Stimulated activated CD8-positive, alpha-beta memory T cell treated with anti-CD3 and anti-CD28 coated beads, Interleukin-7, amount 100 ng/mL, for 4 hours (primary cell): ENCODE measurements at places on chromosomes 16 and 17.

DNA sequence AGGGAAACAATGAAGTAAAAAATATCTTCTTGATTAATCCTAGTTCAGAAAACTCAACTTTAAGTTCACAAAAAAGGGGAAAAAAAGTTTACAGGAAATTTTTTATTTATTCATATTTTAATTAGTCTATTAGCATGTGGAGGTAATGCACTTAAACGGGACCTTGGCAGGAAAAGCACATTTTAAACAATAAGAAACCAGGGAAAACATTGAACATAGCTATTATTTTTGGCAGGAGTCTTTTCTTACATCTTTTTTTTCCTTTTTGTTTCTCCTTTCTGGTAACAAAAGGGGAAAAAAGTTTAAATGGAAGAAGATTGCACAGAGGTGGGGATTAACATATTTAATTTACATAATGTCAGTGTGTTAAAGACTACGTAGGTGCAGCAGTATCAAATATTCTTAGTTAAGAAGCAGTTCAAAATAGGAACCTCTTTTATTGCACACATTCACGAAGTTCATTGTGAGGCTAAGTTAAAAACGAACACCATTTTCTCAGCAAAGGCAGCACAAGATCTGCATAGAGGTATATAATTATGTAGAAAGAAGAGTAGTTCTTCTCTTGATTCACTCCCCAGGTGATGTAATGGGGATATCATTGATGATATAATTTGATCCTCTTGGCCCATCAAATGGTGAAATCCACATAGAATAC is 940.5 kb downstream of the CDH11 start:
- DNase-seq = no peak

DNA sequence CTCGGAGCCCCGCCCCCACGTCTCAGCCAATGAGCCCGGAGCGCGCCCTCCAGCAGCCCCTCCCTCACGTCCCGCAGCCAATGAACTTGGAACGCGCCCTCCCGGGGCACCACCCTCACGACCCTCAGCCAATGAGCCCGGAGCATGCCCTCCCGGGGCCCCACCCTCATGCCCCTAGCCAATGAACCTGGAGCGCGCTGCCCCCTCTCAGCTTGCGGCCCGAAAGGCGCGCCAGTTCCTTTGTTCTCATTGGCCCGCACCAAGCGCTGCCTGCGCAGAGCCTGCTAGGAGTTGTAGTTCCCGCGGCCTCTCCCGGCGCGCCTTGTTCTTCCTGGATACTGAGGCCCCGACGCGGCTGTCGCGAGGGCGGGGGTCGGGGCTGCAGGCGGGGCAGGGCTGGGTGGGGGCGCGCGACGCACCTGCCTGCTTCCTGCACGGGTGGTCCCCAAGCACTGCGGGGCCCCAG is at the start of gene LRRC45:
TSS of gene LRRC45 (plus strand) at position 325 of the 466 bp plus-strand sequence. CDS start 339 bp downstream, outside the sequence.
- peak; percentile 100 for DNase-seq

- DNase-seq = no peak
These were observed 25.6 kb upstream of the MRPS23 start for GRCh38 chr17:57875290-57876022.

DNA sequence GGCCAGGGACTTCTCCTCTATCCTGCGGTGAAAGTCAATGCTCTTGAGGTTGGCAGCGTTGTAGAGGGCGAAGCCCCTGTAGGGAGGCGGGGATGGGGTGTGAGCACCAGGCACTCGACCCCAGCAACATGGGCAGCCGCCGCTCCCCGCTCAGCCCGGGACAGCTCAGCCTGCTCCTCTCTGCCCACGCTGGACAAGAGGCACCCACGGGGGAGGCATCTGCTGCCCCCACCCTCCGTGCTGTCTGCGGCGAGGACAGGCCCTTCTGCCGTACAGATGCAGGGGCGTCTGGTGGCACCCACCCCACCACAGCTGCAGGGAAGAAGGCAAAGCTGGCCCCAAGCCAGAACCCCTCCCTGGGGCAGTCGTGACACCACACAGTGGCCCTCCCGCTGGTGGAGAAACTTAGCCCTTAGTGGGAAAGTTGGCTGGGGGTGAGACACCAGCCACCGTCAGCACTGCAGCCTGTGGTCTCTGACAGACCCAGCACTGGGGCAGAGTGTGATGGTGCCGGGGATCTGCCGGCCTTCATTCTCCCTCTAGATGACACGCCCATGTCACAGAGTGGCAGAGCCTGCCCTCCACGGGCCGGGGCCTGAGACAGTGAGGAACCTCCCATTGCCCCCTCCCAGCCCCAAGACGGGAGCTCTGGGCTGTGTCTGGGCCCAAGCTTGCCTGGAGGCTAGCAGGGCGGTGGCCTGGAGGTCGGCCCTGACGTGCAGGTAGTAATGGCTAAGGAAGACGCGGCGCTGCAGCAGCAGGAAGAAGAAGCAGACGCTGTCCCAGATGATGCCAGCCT is 19.5 kb downstream of the CTU2 start:
- no peak for DNase-seq

GRCh38 chr17:47224966-47225365 is 15.8 kb downstream of the MYL4 start:
- no peak for DNase-seq

DNA sequence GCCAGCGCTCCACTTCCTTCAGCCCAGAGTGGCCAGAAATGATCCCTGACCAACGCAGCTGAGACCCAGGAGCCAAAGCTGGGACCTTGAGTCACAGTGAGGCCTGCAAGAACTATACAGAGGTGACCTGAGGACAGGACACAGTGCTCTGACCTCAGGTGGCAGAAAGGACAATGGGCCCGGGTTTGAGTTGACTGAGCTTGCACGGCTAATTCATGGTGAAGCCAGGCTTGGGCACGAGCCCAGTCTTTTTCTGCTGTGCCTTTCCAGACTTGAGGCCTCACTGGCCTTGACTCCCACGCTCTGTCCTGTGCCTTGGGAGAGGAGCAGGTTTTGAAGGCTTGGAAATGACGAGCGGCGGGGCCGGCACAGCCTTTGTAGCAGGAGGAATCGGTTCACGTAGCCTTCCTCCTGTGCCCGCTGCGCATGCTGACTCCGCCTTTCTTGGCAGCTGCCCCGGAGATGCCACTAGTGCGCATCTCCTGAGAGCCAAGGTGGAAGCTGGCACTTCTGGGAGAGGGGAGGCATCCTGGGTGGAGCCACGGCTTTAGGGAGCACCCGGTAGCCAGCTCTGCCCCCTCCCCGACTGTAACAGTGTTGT is 34.9 kb downstream of the NDEL1 start:
- no peak for DNase-seq

DNA sequence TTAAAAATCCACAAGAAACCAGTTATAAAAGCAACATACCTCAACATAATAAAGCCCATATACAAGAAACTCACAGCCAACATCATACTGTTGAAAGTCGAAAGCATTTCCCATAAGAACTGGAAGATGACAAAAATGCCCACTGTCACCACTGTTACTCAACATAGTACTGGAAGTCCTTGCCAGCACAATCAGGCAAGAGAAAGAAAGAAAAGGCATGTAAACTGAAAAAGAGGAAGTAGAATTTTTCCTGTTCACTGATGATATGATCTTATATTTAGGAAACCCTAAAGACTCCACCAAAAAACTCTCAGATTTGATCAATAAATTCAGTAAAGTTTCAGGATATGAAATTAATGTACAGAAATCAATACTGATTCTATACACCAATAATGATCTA is 45.1 kb downstream of the AHSP start:
- DNase-seq = no peak

DNA sequence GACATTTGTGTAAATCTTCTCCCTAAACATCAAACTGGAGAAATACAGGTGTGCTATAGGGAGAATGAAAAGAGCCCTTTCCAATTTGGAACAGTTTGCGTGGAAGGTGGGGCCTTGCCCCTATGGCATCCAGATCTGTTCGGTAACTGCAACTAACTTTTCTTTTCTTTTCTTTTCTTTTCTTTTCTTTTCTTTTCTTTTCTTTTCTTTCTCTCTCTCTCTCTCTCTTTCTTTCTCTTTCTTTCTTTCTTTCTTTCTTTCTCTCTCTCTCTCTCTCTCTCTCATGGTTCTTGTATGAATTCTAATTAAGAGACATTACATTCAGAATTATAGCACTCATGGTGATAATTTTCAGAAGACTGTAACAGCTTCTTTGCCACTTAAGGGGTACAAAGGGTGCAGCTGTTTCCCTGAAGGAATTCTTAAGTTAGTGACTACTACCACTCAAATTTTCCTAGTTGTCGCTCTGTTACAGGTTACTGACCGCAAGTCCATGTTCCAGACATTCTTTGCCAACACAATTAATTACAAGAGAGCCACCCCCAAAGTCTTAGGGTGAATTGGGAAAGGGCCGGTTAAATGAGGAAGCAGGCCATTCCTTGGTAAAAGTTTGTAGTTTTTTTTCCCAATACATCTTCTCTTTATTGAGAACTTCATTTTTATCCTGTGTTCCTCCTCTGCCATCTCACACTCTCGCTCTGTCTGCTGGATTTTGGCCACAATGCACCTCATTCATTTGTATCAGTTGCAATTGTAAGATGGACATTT is 69.8 kb downstream of the KSR1 start:
- DNase-seq = no peak

GRCh38 chr16:71837150-71837549 is 8.6 kb upstream of the ATXN1L start:
- DNase-seq = no peak

GRCh38 chr16:17817260-17817659 is 346.5 kb upstream of the XYLT1 start:
- no peak for DNase-seq

GRCh38 chr17:40553694-40554534 is 11.4 kb downstream of the CCR7 start:
- DNase-seq = no peak

DNA sequence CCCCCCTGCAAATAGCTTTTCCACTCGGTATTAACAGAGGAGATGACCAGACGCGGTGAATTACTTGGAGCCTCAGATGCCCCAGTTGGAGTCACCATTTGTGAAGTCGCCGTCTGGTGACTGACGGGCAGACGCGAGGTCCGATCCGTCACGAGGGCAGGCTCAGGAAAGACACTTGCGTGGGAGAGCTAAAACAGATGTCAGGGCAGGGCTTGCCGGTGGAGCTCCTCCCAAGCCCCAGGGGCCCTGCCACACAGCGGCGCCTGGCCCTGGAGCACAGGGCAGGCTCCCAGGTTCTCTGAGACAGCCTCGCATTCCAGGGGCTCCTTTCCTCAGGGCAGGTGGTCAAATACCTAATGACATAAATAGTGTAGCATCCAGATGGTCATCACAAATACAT is 348.3 kb downstream of the C16orf95 start:
- no peak for DNase-seq

DNA sequence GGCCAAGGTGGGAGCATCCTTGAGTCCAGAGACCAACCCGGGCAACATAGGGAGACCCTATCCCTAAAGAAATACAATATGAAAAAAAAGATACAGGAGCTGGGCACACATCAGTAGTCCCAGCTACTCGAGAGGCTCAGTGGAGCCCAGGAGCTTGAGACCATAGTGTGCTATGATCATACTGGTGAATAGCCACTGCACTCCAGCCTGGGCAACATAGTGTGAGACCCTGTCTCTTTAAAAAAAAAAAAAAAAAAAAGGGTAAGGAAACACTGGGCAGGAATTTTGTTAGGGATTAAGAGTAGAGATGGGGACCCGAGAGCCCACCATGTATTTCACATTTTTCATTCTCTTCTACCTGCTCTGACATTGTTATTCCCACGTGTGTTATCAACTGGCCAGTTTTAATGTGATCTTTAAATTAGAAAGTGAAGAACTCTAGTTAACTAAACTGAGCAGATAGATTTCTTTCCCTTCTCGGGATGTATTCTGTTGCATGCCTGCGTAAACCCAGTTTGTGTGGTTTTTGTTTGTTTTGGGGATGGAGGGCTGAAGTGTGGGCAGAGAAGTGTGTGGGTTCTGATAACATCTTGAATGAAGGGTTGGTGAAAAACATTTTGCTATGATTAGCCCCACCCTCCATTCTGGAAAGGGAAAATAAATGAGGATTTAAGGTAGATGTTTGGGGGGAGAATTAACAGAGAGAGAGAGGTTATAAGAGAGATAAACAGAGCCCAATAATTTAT is 17.2 kb upstream of the SNTB2 start:
- no peak for DNase-seq

GRCh38 chr17:65183736-65184135 is 46.6 kb downstream of the RGS9 start:
- DNase-seq = no peak

GRCh38 chr17:76252040-76252954 is 12.0 kb upstream of the RNF157 start:
- DNase-seq = no peak

DNA sequence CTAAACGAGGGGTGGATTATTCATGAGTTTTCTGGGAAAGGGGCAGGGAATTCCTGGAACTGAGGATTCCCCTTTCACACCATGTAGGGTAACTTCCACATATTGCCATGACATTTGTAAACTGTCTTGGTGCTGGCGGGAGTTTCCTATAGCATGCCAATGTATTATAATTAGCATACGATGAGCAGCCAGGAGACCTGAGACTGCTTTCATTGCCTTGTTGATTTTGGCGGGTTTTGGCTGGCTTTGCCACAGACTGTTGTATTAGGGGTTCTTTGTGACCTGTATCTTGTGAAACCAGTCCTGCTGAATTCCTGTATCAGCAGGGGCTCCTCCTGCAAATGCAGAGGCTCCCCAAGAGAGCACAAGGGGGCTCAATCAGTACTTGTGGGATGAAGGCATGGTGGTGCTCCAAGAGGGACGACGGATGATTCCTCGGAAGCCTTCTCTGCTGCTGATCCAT is 104.4 kb upstream of the CACNG5 start:
- no peak for DNase-seq

DNA sequence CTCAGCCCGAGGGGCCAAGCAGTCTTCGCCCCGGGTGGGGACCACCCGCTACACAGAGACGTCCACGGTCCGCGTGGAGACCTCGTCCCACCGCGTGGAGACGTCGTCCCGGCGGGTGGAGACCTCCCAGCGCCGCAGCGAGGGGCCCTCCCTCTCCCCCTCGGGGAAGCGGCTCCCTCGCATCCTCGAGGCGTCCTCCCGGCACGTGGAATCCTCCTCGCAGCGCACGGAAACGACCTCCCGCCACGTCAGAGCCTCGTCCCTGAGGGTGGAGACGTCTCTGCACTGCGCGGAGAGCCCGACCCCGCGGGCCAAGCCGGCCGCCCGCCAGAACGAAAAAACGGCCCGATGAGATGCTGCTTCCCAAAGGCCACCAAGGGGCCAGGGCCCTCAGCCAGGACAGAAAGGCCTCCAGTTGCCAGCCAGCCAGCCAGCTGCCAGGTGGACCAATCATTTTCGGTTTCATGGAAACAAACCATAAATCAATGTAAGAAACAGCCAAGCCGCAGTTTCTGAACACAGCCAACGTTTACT is 424 bp downstream of the C17orf100 start:
- DNase-seq = no peak

- DNase-seq = no peak
These were observed 73.3 kb downstream of the TANC2 start for GRCh38 chr17:63039342-63039741.
